Karpas-422 (cell line): ENCODE measurements at places on chromosomes 6 and 20. TPM values are rescaled to one million over a fixed set of nuclear protein-coding genes. Genes with fewer than 3 reads are reported as not detected.

HCK gene
- 16.9 and 22.5 TPM in 2 replicates for total RNA-seq

GRCh38 chr6:3358413-3359100, 98.3 kb downstream of the SLC22A23 start:
- DNase-seq, result no peak

DNA sequence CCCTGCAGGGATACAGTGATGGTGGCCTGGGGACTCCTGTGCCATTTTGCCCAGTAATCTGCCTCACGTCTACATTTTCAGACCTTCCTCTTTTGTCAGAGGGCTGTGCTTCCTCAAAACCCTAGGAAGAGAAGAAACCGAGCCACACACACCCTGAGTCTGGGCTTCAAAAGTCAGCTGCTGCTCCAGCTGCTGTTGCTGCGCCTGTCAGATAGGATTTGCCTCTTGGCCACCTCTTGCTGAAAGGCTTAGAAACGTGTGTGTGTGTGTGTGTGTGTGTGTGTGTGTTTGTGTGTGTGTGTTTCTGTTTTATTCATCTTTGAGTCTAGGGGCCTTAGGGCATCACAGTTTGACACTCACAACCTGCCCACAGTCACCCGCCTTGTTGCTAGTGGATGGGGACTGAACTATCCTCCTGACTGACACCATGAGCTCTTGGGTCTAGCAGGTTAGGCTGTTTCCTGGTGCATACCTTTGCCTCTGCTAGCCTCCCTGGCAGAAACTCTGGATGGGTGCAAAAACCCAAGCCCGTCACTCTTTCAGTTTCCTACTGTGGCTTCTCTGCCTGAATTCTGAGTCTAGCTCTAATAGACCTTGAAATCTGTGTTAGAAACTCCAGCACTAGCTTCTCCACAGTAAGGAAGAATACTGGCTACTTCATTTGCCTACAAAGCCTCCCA, 94.9 kb upstream of the CEP85L start:
- no peak for DNase-seq

PAX1 gene
- total RNA-seq, result not detected in 2 replicates

CDH22 gene
- 5.5 and 6.4 TPM in 2 replicates for total RNA-seq

ZKSCAN3 gene
- total RNA-seq, result 4.5 and 5.1 TPM in 2 replicates

- DNase-seq, result no peak
These were observed 144.1 kb downstream of the MTHFD1L start for GRCh38 chr6:151009576-151009975.

- DNase-seq, result no peak
These were observed 5.8 kb downstream of the SGK1 start for GRCh38 chr6:134312038-134312660.

SLC22A16 gene
- total RNA-seq, result not detected in 2 replicates
